ENCODE measurements at places on chromosomes 1 and 21. TPM values are rescaled to one million over a fixed set of nuclear protein-coding genes. Genes with fewer than 3 reads are reported as not detected.

- H3K4me3 ChIP-seq: no peak overlapping the region
- H3K4me1 ChIP-seq: no peaks in the 10 kb centered on the region
- no peak overlapping the region for H3K27ac ChIP-seq
- DNase-seq: no peak
Measured at GRCh38 chr1:190942475-190942874, 464.8 kb upstream of the BRINP3 start.

- H3K4me1 ChIP-seq: no peaks in the 10 kb centered on the region
- no peak overlapping the region for H3K4me3 ChIP-seq
- no peaks in the 10 kb centered on the region for H3K36me3 ChIP-seq
Measured at GRCh38 chr1:207186503-207186902, 82.5 kb downstream of the C4BPA start.

DNA sequence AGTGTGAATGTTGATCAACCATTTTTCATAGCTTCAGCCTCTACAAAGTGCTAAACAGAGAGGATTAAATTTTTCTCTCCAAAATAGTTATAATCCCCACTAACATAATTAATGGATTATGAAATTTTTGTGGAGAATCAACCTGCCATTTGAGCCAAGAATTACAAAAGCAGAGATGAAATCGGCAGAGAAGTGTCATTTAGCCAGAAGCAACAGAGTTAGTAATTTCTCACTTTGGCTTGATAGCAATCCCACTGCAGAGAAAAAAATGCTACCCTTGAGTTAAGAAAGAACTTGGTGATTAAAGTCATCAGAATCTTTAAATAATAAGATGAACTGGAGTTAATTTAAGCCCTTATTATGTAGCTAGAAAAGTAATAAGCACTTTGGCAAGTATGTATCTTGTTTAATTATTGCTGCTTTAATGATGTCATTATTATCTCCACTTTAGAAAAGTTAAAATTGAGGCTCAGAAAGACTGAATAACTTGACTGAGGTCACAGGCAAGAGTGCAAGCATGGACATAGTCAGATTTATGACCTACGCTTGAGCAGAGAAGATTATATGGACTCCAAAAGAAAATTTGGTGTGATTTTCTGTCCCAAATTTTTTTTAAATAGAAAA is 37.3 kb downstream of the RGS4 start:
- H3K27ac ChIP-seq: no peak overlapping the region
- no peak for DNase-seq
- H3K4me3 ChIP-seq: no peak overlapping the region
- no peaks in the 10 kb centered on the region for H3K4me1 ChIP-seq
- no peaks in the 10 kb centered on the region for H3K27me3 ChIP-seq
- H3K36me3 ChIP-seq: no peaks in the 10 kb centered on the region

Gene OR2T2
- not detected for total RNA-seq

Gene BRDT
- not detected for total RNA-seq
